Stimulated activated naive CD8-positive, alpha-beta T cell treated with anti-CD3 and anti-CD28 coated beads, Interleukin-15, amount 100 ng/mL, for 72 hours (primary cell): ENCODE measurements at places on chromosomes 3 and 15.

- DNase-seq = no peak
Observed at GRCh38 chr15:57439128-57440027, 63.1 kb downstream of the CGNL1 start.

GRCh38 chr3:194298331-194299227 lies 52.5 kb downstream of the CPN2 start:
- no peak for DNase-seq

GRCh38 chr3:31909455-31909854 lies 71.6 kb downstream of the OSBPL10 start:
- no peak for DNase-seq

DNA sequence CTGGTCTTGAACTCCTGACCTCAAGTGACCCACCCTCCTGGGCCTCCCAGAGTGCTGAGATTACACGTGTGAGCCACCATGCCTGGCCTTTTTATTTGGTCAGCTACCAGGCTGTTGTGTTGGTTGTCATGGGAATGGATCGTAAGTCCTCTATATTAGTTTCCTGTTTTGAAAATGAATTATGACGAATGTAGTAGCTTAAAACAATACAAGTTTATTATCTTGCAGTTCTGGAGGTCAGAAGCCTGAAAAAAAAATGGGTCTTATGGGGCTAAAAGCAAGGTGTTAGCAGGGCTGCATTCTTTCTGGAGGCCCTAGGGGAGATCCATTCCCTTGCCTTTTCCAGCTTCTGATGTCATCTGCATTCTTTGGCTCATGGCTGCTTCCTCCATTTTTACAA lies 25.1 kb upstream of the HERC1 start:
- DNase-seq = no peak

DNA sequence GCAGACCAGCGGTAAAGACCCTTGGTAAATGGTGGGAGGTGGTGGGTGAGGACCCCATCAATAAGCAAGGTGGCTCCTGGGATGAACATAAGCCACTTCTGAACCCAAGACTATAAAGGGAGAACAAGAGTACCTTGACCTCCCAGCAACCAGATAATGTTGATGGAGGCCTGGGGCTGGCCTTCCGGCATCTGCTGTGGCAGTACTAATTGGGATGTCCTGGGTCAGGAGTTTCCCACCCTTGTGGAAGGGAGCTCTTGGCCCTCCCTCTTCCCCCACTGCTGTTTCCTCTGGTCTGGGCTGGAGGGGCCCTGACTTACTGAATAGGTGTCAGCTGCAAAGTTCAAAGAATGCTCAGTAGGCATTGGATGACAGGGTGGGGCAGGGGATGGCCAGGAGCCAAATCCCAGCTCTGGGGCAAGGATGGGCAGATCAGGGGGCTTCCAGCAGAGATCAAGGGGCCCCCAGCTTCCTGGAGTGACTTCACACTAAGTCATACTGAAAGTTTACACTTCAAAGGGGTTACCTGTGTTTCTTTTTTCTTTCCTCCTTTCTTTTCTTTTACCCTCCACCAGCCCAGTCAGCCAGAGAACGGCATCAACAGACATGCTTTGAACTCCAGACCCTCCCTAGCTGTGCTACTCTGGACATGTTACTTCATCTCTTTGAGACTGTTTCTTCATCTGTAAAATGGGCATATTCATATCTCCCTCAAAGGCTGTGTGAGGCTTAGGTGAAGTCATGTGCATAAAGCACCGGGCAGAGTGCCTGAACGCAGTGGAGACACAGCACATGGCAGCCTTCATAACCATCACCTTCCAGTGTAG lies 1.5 kb downstream of the RBP1 start:
- peak; percentile 28 for DNase-seq
